AG09319 (cell line): ENCODE measurements at places on chromosomes 6 and 20.

GRCh38 chr20:34651200-34651599 is 25.7 kb downstream of the PIGU start:
- no peak for DNase-seq

- DNase-seq, result no peak
These were observed 644.3 kb upstream of the AGPAT4 start for GRCh38 chr6:161918109-161918531.

GRCh38 chr6:69370763-69371162 is 426.0 kb downstream of the LMBRD1 start:
- no peak for DNase-seq

DNA sequence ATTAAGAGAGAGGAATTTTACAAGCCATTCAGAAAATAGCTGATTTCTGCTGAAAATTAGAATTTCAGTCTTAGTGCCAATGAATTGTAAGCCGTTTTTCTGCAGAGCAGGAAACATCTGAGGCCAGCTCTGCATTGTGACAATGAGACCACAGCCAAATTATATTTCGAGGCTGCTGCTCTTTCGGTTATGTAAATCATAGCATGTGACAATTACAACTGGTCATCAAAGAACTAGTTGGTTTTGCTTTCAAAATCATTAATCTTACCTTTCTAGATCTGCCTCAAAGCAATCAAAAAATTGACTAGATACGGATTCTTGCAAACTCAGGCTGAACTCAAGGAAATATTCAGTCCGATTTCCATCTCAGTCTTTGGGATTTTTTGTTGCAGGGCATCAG is 33.4 kb upstream of the INSM1 start:
- no peak for DNase-seq

DNA sequence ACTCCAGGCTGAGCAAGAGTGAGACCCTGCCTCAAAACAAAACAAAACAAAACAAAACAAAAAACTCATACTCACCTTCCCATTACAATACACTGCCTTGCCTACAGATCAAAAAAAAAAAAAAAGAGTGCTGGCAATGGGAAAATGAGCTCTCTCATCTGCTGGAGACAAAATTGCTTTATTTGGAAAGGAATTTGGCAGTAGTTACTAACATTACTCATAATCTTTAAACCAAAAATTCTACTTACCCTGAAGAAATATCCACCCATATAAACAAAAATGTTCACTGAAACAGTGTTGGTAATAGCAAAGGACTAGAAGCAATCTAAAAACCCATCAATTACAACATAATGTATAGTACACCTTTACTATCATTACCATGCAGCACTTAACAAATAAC is 120.4 kb downstream of the RNGTT start:
- peak; percentile 65 for DNase-seq

DNA sequence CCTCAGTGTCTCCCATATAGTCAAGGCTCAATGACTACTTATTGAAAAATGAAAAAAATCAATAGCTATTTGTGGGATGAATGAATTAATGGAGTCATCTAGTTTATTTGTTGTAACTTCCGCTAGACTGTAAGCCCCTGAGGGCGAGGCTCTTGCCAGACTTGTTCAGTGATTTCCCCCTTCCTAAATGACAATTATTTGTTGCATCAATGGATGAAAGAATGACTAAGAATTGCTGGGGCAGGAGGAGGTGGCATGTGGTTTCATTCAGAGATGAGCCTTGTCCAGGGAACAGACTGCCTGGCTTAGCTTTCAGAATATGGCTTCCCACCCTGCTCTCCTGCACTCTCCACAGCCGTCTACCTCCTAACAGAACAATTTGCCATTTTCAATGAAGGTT is 1.1 kb upstream of the PRELID3B start:
- no peak for DNase-seq

- DNase-seq, result no peak
These were observed 321.3 kb downstream of the TFAP2B start for GRCh38 chr6:51139950-51140385.

GRCh38 chr20:37316116-37316774 is 26.8 kb downstream of the MANBAL start:
- DNase-seq, result no peak

GRCh38 chr20:51955756-51956155 is 153.4 kb upstream of the SALL4 start:
- DNase-seq, result no peak

DNA sequence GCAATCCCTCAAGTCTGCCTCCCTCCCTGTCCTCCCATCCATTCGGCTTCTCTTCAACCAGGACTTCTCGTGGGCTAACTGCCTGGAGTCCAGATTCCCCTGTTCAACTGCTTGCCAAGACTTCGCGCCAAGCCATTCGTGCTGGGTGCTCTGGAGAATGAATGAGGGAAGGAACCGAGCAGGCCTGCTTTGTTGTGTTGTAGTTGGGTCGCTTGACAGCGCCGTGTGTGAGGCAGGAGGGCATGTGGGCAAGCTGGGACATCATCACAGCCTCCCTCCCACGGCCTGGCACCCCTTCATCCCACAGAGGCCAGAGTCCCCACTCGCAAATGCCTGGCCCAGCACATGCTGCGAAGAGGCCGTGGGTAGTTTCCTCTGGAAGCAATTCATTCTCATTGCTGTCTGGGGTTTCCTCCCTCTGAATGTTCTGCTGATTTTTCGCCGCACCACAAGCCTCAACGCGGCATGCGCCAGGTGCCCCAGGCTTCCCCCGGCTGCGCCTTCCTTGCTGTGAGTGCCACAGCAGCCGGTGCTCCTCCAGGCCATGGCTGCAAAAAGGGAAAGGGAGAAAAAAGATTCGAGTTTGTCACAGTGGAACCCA is 336.0 kb downstream of the QKI start:
- DNase-seq, result no peak

DNA sequence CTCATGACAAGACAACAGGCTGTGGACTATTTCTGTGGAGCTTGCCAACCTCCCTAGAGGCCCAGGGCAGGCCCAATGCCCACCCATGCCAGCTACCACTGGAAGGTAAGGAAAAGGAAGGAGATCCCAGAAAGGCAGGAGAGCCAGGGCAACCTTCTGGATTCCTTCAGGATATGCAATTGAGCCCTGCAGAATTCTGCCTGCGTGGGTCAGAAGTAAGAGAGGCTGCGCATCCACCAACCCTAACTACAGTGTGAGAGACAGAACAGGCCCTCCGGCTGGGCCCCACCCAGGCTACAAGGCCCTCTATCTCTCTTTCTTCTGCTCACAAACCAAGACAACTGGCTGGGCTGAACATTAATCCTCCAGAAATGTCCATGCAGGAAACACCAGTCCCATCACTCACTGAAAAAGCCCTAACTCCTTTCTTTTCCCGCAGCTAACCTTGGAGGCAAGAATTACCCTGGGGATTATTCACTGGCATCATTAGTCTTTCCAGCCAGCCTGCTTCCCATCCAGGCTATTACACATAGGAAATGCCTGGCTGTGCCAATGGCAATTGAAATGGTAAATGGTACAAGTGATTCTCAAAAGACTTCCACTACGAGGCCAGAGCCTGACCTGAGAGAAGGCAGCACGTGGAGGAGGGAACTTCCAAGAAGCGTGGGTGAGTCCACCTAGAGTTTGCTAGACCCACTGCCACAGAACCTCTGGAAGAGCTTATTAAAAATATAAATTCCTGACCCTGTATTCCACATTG is 15.2 kb downstream of the MAP1LC3A start:
- DNase-seq, result no peak

- DNase-seq, result no peak
These were observed 54.4 kb downstream of the GOPC start for GRCh38 chr6:117547688-117548621.

GRCh38 chr6:110625883-110626282 is 149.5 kb upstream of the SLC22A16 start:
- no peak for DNase-seq

DNA sequence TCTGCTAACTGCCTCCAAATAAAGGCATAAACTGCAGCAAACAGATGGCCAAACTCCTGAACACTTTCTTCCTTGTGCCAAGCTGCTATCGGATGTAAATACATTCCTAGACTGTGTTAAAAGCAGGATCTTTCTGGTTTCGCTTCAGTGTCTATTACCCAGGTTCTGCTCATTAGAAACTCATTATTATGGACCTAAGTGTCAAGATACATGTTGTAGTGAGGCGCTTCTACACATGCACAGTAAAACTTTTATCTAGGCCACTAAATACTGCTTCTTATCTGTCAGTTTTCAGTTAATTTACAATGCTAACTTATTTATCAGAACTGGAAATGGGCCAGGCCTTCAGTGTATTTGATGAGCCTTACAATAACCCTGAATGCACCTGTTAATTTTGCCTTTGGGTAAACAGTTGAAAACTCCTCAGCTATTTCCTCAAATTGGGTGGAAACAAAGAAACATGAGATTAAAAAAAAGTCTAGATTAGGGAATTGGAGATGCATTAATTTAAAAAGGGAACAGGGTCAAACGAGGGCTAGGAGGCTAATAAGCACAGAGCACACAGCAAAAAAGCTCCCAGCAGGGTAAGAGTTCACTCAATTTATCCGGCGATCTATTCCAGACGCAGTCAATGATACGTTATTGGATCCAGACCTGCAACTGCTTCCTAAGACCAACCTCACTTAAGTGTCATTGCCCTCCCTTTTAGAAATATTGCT is 240.6 kb downstream of the FOXC1 start:
- no peak for DNase-seq

DNA sequence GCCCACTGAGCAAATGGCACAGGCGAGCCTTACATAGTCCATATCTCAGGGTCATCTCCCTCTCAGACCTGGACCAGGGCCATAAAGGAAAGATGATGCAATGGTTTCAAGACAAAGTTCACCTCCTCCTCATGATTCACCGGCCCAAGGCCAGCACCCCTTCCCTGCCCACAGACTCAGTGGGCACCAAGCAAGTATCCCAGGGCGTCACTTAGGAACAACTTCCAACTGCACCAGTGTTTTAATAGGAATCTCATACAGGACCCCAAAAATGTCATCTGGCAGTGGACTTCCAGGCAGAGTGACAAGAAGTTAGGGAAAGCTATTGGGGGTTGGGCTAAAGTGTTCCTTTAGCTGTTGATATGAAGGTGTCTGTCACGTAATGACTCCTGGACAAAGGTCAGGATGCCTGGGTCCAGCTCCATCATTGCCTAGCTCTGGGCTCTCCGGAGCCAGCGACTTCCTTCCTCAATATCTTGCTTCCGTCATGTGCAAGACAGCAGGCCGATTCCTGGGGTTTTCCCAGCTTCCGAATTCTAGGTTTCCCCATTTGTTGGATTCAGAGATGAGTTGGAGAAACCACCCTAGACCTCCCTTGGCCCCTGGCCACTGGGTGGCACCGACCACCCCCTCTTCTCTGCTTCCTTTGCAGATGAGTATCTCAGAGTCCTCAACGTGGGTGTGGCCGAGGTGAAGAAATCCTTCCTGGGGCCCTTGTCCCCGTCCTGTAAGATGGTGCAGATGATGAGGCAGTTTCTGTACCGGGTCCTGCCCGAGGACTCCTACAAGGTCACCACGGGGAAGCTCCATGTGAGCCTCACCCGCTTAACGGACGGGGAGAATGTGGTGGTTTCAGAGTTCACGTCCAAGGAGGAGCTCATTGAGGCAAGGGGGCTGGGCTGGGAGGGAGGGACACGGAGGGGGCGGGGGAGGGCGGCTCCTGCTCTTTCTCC is 21.1 kb downstream of the PNPLA1 start:
- peak; percentile 7 for DNase-seq

DNA sequence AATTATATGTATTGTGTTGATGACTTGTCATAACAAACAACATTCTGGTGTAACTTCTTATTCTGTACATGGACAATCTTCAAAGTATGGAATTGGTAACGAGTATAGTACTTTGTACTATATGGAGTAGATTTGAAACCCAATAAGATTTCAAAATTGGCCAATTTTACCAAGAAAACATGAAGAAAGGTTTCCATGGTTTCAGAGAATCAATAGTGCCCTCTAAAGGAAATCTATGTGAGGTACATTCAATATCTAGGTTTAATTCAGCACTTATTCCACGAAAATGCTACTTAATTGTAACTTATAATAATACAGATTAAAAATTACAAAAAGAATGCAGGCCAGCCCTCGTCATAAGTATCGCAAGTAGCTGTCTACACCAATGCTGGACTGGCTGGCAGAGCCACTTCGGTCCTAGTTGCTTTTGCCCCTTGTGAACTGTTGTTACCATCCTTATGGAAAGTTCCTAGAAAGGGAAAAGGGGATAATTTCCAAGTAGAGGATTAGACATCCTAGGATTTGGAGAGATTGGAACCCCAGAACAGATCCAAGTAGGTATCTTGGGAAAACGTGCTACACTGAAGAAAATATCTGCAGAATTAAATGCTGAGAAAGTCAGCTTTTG is 70.9 kb downstream of the LCA5 start:
- no peak for DNase-seq

DNA sequence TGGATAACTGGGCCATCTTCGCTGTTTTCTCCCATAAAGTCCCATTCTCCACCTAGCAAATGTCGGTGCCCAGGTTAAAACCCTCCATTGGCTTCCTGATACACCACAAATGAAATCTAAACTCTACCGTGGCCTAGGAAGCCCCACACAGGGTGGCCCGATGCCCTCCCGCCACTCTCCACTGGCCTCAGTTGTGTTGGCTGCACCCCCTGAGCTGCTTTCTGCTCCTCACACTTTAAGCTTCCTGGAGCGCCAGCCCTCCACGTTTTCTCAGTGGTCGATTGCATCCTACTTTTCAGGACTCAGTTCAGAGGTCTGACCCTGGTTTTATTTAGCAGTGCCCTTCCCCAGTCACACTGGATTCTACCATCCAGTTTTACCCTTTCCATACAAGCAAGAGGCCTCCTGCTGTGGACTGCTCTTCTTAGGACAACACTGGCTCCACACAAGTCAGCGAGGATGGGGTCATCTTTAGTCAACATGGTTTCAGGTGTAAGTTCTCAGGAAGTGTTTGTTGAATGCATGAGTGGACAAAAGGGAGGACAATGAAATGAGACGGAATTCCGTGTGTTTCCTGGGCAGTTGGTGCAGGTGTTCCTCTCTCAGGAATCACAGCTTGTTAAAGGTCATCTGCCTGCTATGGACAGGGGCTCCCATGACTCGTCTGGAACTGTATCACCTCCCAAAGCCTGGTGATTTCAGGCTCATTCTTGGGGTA is 124.1 kb downstream of the SULF2 start:
- no peak for DNase-seq

DNA sequence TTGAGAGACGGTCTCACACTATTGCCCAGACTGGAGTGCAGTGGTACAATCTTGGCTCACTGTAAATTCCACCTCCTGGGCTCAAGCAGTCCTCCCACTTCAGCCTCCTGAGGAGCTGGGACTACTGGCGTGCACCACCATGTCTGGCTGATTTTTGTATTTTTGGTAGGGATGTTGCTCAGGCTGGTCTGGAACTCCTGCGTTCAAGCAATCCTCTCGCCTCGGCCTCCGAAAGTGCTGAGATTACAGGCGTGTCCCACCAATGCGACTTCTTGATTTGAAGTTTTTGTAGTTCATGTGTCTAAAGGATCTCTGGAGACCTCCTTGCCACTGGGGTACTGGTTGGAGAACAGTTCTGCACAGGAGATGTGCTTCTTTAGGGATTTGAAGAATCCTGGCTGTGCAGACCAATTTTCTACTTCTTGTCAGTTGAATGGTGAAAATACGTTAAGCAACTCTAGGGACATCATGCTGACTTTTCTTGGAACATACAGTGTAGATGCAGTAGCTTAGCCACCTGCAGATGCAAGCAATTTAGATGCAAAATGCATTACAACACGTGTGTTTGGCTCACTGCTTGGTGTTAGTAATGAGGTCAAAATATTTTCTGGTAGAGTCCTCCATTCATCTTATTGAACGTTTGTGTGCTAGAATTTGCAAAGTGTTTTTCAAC is 28.2 kb downstream of the SYTL3 start:
- DNase-seq, result no peak
